ENCODE measurements at places on chromosomes 13 and 19.

DNA sequence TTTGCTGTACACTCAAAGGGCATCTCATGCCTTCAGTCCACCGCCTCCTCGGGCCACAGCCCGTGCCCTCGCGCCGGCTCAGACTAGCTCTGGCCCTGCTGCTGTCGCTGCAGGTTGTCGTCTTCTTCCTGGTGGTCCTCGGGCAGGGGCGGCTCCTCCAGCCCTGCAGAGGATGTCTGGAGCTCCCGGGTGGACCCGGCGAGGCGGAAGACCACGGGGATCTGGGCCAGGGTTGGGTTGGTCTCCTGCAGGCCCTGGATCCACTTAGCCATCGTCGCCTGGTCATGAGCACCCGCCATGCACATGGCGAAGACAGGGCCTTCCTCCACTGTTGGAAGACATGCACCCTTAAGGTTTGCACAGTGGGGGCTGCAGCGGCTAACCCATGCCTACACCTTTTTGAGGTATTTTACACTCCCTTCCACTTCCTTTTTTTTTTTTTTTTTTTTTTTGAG is 489 bp upstream of the ZNF653 start:
- DNase-seq, result no peak

- no peak for DNase-seq
Observed at GRCh38 chr13:53041968-53042516, 13.4 kb downstream of the OLFM4 start.

DNA sequence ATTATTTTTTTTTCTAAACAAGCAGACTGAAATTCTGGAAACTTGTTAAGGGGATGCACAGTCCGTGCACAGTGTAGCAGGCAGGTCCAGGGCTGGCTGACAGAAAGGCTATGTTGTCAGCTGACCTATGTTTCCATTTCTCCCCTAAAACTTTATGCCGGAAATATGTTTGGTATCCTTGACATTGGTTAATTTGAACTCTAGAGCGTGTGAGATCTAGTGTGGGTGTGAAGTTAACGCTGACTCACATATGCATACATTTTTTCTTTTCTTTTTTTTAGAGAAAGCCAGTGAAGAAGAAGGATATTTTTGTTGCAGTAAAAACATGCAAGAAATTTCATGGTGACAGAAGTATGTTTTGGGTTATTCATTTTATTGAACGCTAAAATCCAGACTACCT is 76.6 kb downstream of the B3GLCT start:
- DNase-seq, result no peak

DNA sequence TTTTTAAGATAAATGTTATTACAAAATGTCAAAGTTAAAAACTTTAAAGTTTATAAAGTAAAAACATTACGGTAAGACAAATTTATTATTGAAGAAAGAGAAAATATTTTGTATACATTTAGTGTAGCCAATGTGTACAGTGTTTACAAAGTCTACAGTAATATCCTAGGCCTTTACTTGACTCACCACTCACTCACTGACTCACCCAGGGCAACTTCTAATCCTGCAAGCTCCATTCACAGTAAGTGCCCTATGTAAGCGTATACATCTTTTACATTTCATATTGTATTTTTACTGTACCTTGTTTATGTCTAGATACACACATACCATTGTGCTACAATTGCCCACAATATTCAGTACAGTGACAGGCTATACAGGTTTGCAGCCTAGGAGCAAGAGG is 448.2 kb downstream of the KCTD12 start:
- no peak for DNase-seq

- no peak for DNase-seq
Observed at GRCh38 chr19:18091217-18091608, 4.5 kb upstream of the IL12RB1 start.

DNA sequence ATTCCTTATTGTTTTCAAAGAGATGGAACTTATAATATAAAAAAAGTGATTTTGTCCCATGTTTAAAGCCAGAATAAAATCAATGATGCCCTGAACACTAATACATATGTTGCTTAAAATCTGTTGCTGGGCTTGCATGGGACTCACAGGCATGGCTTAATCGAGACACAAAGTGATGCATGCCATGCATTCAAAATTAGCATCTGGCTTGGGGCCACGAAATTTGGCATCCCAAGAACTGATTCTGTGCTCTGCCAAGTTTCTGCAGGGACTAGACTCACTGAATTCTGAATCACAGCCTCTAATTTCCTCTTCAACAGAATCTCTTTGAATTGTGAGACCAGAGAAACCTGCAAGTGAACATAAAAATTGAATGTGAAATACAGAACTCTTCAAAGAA is 109.2 kb downstream of the PCDH17 start:
- peak; percentile 12 for DNase-seq

- no peak for DNase-seq
Observed at GRCh38 chr19:6761053-6761676, 6.1 kb downstream of the SH2D3A start.

DNA sequence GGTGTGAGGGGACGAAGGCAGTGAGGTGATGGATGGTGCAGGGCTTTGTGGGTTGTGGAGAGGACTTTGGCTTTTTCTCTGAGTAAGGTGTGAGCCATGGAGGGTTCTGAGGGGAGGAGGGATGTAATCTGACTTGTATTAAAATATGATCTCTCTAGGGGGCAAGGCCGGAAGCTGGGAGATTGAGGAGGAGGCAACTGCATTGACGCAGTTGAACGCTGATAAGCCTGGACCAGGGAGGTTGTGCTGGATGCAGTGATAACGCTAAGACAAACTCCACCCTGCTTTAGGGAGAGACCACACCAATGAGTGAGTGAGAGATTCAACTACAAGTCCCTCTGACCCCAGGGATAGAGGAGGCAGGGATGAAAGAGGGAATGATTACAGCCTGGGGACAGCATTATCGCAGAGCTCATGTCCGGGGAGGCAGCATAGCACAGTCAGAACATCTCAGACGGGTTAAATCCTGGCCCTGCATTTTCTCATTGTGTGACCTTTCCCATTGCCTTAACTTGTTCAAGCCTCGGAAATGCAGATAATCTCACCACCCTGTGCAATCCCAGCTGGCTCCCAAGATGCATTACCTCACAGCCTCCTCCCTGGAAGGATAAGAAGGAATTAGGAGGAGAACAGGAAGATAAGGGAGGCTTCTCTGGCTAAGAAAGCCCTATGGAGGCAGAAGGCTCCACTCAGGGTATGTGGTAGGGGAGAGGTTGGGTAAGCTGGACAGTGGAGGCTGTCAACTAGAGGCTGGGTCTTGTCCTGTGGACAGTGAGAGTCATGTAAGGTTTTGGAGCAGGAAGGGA is 124.2 kb downstream of the CACNA1A start:
- no peak for DNase-seq

DNA sequence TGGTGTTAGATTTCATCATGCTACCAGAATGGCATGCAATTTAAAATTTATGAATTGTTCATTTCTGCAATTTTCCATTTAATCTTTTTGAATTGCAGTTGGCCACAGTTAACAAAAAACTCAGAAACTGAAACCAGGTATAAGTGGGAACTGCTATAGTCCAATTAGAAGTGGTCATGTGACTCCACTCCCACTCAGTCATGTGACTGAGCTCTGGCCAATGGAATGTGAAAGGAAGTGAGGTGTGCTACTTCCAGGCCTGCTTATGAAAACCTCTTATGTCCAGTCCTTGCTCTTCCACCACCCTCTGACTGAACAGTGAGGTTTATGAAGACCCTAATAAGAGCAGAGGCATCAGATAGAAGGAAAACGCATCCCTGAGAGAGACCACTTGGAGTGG is 47.0 kb downstream of the DLEU7 start:
- no peak for DNase-seq

DNA sequence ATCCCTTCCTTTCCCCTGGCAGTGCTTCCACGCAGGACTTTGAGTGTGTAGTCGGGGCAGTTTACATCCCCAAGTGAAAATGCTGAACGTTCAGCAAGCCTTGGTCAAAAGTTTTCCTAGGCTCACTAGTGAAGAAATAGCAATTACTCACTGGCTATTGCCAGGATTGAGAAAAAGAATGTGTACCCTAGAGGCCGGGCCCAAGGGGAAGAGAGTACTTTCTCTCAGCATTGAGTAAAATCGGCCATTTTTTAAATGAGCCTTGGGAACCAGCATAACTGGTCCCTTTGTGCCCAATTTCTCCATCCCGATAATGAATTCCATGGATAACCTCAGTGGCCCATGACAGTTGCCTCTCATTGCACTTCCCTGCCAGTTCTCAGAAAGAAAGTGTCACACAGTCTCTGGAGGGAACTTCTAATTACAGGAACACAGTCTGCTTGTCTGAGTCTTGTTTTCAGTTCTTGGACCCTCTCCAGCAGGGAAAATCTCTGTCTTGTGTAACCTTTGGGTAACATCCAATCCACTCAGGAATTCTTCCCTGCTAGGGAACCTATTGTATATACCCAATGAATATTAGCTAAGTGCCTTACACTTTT is 7.3 kb upstream of the OR7D2 start:
- no peak for DNase-seq

GRCh38 chr13:60351855-60352615 is 45.0 kb upstream of the TDRD3 start:
- DNase-seq, result no peak

GRCh38 chr13:27425158-27425917 is 919 bp downstream of the GTF3A start:
- no peak for DNase-seq

GRCh38 chr13:112690283-112690929 is 568 bp downstream of the ATP11A start:
- peak; percentile 23 for DNase-seq

- peak; percentile 45 for DNase-seq
Observed at GRCh38 chr13:36432106-36432544, at the start of gene CCNA1. CCNA1 (plus strand) TSS chr13:36432495; CDS start chr13:36433057, 562 bp downstream.

GRCh38 chr13:30816736-30817135 is 81.4 kb downstream of the ALOX5AP start:
- no peak for DNase-seq

DNA sequence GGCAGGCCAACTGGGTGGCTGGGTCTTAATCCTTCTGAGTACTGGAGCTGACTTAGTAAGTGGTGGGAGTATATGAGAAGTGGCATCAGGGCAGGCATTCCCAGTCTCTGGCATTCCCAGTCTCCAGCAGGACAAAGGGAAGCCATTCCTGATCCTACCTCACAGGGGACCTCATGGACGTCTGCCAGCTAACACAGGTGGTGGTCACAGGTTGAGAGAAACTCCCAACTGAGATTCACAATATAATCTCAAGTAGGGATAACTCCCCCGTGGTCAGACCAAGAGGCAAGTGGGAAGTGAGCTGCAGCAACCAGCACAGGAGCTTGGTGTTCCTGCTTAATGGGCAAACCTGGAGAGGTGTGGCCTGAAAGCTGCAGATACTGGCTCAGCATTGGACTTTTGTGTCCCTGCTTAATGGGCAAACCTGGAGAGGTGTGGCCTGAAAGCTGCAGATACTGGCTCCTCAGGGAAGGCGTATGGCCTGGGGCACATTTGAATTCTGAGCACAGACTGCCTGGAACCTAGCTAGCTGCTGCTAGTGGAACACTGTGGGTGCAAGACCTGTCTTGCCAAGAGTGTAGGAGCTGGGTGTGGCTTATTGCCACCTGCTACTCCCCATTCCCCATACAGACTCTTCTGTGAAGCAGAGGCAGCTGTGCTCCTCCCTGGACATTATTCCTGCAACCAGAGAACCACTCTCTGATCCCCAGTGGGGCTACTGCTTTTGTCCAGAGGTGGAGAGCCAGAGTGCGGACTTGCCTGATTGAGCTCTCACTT is 25.9 kb upstream of the OR10H2 start:
- no peak for DNase-seq

GRCh38 chr19:29967623-29968022 is 25.6 kb downstream of the URI1 start:
- no peak for DNase-seq

DNA sequence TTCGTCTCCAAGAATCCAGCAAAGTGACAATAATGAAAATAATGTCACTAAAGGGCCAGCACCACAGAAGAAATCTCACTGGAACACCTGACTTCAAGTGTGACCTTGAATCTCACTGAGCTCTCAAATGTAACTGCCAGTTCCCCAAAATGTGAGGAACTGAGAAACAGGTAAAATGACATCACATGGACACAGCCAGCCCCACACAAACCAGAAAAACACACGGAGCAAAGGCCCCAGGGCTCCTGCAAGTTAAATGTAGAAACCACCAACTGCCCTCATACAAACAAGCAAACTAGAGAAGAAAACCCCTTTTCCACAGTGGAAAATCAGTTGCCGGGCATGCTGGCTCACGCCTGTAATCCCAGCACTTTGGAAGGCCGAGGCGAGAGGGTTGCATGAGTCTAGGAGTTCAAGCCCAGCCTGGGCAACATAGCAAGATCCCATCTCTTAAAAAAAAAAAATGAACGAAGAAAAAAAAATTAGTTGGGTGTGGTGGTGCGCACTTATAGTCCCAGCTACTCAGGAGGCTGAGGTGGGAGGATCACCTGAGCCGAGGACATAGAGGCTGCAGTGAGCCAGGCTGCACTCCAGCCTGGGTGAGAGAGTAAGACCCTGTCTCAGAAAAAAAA is 8.7 kb upstream of the KANK2 start:
- no peak for DNase-seq

- no peak for DNase-seq
Observed at GRCh38 chr13:65606622-65607021, 1623.5 kb downstream of the PCDH9 start.

GRCh38 chr13:73059460-73060250 is 850 bp downstream of the KLF5 start:
- no peak for DNase-seq

- no peak for DNase-seq
Observed at GRCh38 chr19:47419030-47419783, at the start of gene MEIS3. MEIS3 (minus strand) TSS chr19:47419527; CDS start chr19:47419081, 446 bp downstream.

GRCh38 chr13:101982903-101983302 is 418.9 kb downstream of the FGF14 start:
- no peak for DNase-seq

- DNase-seq, result no peak
Observed at GRCh38 chr19:2048104-2048958, 2.7 kb downstream of the MKNK2 start.

GRCh38 chr13:51902776-51903175 is 41.0 kb downstream of the CCDC70 start:
- no peak for DNase-seq

GRCh38 chr13:23707674-23708073 is 137.5 kb downstream of the TNFRSF19 start:
- no peak for DNase-seq

DNA sequence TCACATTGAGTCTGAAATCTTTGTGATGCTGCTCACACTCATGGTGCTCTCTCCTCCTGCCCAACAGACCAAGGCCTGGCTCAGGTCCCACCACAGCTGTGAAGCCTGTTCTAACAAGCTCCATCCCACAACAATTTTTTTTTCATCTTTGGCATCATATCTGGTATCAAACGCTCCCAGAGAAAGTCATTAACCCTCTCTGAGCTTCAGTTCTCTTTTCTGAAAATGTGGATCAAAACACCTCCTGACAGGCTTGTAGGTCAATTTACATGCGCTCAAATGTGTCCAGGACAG is 224.4 kb downstream of the LACC1 start:
- DNase-seq, result peak; percentile 46

- DNase-seq, result peak; percentile 86
Observed at GRCh38 chr19:14432791-14433553, at the start of gene PKN1. PKN1 (plus strand) TSS chr19:14433306; CDS start chr19:14433522, 216 bp downstream.

- DNase-seq, result no peak
Observed at GRCh38 chr13:94481941-94482340, 2.5 kb upstream of the DCT start.

GRCh38 chr19:12224676-12225075 is 61.8 kb downstream of the ZNF136 start:
- DNase-seq, result no peak

Data from cerebellum (tissue), 4 donors.